Smooth muscle cell of the brain vasculature (primary cell): ENCODE measurements at places on chromosomes 7 and 10.

GRCh38 chr10:91555455-91555854 lies 77.4 kb downstream of the PPP1R3C start:
- no peak for DNase-seq

DNA sequence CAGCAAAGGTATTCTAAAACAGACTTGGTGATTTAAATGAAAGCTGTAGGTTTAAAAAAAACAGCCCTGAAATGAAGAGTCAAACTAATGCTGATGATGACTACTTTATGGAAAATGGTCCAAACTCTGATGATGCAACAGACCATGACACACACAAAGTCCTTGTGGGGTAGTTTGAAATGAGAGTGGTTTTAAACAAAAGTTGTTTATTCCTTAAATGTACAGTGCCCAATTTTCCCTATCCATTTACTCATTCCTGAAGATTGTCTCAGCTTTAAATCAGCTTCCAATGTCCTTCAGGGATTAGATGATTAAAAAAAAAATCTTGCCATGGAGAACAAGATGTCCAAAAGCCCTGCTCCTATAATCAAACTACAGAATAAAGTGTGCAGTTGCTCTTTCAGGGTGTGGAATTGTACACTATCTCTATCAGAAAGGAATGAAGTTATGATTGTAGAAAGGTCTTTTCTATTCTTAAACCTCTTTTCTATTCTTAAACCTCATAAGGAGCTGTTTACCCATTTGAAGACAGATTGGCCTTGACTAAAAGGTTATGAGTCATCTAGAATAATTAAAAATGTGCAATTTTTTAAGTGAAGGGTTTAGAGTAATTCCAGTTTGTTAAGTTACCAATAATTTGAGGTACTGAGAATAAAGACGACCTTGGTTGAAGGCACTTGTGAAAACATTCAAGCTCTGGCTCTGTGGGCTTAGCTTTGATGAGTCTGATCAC lies 70.2 kb upstream of the ITGA8 start:
- DNase-seq: no peak

- DNase-seq: no peak
Observed at GRCh38 chr10:76353237-76353851, 921.9 kb downstream of the LRMDA start.

- no peak for DNase-seq
Observed at GRCh38 chr7:28933846-28934320, 24.2 kb downstream of the TRIL start.

DNA sequence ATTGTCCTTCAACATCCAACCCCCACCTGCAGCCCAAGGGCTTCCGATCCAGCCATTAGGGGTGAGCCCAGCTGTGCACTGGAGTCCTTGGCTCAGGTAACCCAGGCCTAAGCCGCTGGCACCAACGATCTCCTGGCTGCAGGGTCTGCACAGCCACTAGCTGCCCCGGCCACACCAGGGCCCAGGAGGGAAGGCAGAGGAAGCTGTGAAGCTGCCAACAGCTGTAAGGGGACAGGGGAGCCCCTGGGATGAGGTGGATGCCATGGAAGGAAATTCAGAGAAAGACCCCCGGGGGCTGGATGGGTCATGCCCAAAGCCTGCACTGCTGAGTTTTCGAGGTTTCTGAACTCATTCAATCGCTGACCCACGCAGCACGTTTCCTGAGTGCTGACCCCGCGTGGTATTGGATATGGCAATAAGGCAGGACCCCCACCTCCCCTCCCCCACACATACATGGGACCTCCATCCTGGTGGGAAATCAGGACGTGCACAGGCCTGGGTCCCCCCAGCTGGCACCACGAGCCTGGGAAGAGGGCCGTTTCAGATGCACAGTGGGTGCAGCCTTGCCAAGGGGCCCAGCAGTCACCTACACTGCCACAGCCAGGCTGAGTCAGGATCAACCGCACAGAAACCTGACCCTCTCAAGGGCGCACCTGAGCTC lies 170.3 kb downstream of the DIP2C start:
- no peak for DNase-seq

DNA sequence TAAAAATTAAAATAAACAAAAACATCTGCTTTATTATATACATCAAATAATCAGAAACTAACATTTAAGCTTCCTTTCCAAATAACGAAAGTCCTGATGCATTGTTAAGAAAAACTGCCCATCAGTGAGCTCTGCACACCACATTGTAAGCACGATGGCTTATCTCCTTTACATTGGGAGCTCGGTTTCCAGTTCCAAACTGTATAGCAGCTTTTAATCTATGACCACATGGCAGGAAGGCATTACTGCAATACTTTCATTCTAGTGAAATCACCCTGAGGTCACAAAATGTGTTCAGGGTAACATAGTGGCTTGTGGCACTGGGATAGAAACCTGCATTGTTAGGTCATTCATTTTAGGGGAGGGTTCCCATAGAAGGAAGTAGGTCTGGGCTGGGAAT lies 146.3 kb downstream of the ZNF22 start:
- DNase-seq: no peak

DNA sequence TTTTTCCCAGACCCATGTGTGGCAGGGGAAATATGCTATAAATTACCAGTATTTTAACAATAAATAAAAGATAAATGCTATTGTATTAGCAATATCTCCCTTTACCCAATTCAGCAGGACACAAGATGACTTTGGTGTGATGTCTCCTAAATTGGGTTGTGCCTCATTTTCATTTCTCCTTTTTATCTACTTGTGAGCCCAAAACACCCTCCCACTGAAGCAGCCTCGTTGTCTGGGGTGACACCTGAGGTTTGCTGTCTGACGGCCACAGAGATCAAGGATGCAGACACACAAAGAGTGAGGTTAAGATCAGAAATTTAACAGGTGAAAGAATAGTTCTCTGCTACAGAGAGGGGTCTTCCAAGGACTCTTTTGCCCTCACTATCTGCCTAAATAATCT lies 27.1 kb upstream of the CC2D2B start:
- DNase-seq: no peak

- no peak for DNase-seq
Observed at GRCh38 chr7:24707988-24708615, 49.2 kb downstream of the GSDME start.

GRCh38 chr10:107418085-107418806 lies 253.7 kb upstream of the SORCS1 start:
- DNase-seq: no peak

DNA sequence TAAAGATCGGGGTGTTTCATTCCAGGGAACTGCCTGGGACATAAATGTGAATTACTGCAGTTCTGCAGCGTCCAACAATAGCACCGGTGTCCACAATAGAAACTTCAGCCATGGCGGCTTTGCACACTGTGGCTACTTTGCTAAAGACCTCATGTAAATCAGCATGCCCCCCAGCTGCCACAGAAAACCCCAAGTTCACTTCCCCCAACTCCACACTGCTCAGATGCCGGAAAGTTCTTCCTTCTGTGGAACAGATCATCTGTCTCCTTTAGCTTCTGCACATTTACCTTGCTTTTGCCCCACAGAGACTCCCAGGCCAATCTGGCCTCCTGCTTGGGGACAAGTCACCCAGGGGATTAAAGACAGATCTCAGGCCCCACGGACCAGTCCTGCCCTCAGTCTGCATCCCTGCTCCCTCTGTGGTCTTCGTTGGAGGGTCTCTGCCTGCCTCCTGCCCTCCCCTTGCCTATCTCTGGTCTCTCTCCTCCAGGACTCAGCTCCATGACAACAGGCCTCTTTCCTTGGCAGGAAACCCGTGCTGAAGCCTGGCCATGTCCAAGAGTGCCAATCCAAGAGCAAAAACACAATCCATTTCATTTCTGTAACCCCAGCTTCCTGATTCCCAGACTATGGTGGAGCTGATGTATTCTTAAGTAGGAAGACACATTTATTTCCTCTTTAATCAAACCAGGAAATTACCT lies 403.2 kb downstream of the RPS24 start:
- no peak for DNase-seq

DNA sequence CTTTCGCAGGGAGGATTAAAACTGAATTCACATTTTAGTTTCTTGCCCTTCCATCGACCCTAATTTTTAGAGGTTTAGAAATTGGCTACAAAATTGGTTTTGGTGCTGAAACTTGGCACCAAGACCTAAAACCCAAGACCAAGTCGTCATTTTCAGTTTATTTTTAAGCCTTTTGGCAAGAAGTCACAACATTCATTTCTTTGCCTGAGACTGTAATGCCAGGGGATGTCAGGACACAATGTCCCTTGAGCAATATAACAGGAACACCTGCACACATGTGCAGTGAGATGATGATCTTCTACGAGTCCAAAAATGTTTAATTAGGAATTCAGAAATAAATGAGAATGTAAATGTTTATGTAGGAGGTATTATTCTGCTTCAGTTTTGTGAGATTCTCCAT lies 335.4 kb upstream of the ANKRD30A start:
- no peak for DNase-seq

DNA sequence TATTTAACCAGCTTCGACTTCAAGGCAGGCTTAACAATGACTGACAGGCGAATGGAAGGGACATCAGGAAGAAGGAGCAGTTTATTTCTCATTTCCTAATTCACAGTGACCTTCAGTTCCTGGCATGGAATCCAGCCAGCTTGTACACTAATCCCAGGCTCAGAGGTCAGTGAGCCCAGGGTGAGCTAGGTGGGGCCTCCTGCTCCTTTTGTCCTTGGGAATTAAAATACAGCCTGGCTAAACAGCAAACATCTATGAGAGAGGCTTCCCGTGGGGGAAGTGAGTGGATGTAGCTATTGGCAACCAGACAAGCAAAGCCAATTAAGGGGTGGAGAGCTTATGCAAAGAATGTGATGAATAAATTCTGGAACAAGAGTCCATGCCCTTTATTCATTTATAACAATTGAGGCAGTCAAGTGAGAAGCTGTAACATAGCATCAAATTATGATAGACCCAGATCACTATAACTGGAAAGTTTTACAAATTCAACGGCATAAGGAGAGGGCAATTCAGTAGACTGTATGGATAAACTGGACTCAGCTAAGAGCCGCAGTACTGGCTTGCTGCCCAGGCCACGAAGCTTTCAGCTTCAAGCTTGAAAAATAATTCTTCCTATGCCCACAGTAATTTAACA lies 57.1 kb downstream of the STK17A start:
- DNase-seq: no peak
